ENCODE measurements at places on chromosomes 11 and 22.

GRCh38 chr11:61092908-61093763, 9.2 kb upstream of the CD5 start:
- no peak for DNase-seq

- peak; percentile 13 for DNase-seq
These were observed 9.8 kb downstream of the NRXN2 start for GRCh38 chr11:64713016-64713707.

DNA sequence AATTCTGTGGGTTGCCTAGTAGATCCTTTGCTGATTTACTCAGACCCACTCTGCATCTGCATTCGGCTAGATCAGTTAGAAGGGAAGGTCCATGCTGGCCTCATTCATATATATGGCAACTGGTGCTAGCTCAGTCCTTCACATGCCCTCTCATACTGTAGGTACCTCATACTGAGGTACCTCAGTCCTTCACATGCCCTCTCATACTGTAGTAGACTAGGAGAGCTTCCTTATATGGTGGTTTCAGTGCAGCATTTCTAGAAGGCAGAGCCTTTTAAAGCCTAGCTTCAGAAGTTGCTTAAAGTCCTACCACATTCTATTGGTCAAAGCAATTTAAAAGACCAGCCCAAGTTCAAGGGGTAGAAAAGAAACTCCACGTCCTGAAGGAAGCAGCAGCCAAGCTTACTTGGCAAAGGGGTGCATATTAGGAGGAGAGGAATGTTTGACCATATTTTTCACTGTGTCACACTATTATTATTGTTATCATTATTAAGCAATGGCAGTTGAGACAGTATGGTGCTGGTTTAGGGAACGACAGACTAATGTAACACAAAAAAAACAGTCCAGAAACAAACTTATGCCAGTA, 356.4 kb downstream of the DYNC2H1 start:
- no peak for DNase-seq

DNA sequence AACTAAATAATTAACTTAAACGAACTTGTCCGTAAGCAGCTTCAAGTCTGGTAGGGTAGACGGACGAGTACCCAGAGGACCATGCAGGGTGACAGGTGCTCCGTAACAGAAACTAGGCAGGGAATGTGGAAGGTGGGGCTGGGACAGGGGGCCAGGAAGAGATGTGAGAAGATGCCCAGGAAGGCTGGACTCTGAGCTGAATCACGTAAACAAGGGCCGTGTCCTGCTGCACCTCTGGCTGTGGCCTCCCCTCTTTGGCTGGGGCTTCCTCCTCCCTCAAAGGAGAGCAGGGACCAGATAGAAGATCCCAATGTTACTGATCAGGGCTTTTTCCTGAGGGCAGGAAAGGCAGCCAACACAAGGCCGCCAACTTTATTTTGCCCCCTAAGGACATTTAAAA, 47.9 kb downstream of the PACSIN2 start:
- DNase-seq: no peak

GRCh38 chr11:32302826-32303225, 132.5 kb downstream of the WT1 start:
- DNase-seq: no peak

- no peak for DNase-seq
These were observed at the start of gene CLCF1 for GRCh38 chr11:67372993-67373647. TSS of gene CLCF1 (minus strand) at chr11:67373598. CDS start at chr11:67373539, 59 bp downstream.

GRCh38 chr11:27307232-27307631, 55.8 kb downstream of the CCDC34 start:
- DNase-seq: no peak

GRCh38 chr11:130462101-130462885, 13.8 kb downstream of the ADAMTS15 start:
- no peak for DNase-seq

DNA sequence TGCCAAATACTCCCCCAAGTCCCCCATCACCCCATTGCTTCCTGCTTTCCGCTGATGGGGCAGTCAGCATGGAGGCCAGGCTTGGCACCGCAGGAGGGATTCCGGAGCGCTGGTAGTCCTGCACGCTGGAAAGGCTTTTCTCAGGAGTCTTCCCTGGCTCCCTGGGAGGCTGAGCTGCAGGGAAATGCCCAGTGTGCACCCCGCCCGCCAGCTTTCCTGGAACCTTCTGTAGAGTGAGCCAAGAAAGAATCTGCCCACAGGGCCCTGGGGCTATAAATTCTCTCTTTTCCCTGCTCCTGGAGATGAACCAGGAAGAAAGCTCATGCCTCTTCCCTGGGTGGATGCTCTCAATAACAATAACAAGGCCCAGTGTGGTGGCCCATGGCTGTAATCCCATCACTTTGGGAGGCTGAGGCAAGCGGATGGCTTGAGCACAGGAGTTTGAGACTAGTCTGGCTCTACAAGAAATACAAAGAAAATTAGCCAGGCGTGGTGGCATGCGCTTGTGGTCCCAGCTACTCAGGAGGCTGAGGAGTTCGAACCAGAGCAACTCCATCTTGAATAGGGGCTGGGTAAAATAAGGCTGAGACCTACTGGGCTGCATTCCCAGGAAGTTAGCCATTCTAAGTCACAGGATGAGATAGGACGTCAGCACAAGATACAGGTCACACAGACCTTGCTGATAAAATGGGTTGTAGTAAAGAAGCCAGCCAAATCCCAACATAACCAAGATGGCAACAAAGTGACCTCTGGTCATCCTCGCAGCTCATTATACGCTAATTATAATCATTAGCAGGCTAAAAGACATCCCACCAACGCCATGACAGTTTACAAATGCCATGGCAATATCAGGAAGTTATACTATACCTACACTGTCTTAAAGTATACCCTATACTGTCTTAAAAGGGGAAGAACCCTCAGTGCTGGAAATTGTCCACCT, 46.4 kb upstream of the FTH1 start:
- no peak for DNase-seq

DNA sequence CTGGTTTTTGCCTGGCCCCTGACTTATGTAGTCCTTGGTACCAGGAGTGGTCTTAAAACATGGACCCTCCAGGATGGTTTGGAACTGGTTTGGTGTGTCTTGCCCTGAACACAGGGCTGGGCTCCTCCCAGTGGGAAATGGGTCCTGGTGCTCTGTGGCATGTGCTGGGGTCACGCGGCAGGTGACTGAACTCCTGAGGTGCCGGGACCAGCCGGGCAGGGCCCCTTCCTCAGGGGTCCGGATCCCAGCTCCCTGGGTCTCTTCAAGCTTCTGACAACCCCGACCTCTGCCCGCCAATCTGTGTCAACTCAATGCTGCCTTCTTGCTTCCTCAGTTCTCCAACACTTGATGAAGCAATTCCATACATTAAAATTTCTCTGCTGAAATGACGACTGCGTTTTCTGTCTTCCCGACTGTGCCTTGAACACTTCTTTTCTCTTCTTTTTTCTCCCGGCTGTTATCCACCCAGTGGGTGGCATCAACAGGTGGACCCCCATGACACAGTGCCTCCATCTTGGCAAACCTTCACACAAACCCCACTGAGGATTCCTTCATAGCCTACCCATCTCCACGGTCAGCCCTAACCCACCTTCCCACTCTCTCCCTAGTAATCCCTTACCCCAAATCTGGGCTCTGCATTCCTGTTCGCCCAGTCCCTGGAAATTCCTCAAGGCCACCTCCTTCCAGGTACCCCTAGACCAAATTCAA, 4.4 kb downstream of the IFT27 start:
- no peak for DNase-seq

GRCh38 chr11:8020244-8020597, 33.1 kb downstream of the EIF3F start:
- DNase-seq: peak; percentile 49

GRCh38 chr22:24117942-24118341, 63.3 kb upstream of the SUSD2 start:
- DNase-seq: no peak

DNA sequence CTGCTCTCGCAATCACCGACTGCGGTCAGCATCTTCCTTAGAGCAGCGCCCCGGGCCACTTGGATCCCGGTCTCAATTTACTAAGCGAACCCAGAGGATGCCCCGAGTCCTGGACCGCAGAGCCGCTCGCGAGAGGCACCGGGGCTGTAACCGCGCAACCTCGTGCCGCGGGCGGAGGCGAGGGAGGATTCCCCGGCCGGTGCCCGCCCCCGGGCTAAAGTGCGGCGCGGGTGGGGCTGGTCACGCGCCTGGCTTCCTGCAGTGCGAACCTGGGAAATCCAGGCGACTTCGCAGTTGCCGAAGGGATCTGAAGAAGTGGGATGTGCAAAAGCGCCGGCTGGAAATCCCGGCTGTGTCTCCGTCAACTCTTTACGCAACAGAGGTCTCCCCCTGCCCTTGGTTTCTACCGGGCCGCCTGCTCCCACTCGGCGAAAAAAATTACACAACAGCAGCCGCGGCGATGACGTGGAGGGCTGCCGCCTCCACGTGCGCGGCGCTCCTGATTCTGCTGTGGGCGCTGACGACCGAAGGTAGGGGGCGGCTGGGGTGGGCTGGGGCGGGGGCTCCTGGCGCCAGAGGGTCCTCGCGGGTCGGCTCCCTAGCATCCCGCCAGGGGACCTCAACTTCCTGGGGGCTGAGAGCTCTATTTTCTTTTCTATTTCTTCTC, at the start of gene NCR3LG1:
Gene NCR3LG1 (plus strand): TSS at position 291 of the 667 bp plus-strand sequence. CDS start 170 bp downstream, at position 461.
- no peak for DNase-seq

GRCh38 chr22:23240639-23241389, 60.5 kb downstream of the BCR start:
- DNase-seq: no peak

- peak; percentile 94 for DNase-seq
These were observed 21.6 kb upstream of the C11orf96 start for GRCh38 chr11:43920598-43921419.

GRCh38 chr22:25028841-25029141, 76.3 kb downstream of the KIAA1671 start:
- no peak for DNase-seq

GRCh38 chr22:38035530-38035885, 21.7 kb upstream of the PICK1 start:
- peak; percentile 42 for DNase-seq

DNA sequence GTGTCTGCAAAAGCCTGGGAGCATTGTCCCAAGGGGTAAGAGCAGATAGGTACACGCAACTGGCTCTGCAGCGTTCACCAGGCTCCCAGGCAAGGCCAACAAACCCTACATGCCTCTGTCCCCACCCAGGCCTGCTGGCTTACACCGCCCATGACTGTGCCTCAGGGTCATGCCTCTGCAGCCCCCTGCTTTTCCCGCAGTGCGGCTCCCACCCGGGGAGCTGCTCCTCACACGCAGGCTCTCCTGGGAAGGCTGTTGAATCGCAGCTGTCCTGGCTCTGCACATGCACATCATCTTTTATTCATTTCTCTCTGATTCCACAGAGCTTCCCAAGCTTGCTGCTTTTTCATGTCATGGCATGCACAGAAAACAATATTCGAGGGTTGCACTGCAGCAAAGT, 29.2 kb upstream of the B3GAT1 start:
- DNase-seq: no peak

GRCh38 chr22:28241656-28242290, 322.7 kb upstream of the PITPNB start:
- DNase-seq: no peak

- no peak for DNase-seq
These were observed 26.2 kb upstream of the TP53AIP1 start for GRCh38 chr11:128968916-128969315.

DNA sequence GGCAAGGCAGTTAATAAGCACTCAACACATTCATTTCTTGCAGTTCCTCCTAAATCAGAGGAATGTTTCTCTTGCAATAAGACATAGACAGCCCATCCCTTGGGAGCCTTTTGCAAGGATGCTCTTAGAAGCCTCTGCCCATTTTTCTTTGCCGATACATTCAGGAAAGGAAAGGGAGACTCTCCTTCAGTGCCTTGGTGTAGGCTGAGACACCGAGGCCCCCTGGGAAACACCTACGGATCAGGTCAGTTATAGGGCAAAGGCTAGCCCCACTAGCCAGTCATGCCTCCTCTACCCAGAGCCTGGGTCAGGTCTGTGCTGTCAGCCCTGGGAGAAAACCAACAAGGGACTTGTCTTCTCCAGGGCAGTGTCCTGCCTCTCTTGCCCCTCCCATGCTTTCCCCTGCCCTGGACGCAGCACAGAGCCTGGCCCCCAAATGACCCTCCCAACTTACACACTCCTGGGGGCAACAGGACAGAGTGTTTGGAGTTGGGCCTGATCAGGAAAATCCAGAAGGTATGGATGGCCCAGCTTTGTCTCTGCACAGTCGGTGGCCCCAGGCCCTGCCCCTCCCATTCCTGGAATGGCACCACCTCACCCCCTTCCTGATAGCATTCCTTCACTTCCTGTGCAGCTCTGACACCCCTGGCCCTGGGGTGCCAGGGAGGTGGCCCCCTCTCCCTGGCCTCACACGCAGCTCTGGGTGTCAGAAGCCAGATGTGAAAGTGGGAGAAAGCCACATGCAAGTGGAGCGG, 18.3 kb downstream of the ANKK1 start:
- no peak for DNase-seq

- no peak for DNase-seq
These were observed 65.5 kb upstream of the CCND1 start for GRCh38 chr11:69575296-69576068.

DNA sequence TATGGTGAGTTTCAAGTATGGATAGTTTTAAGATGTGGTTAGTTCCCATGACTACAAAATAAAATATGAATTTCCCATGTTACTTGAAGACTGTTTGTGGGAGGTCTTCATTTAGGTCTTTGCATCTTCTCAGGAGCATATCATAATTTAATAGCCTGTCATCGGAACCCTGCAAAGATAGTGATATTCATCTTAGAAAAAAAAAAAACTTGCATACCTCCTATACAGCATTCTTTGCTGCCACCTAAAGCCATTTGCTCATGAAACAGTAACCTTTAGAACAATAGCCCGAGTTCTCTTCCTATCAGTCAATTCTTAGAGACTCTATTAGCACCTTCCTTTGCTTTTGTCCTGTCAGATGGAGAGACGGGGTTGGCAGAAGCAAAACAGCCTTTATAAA, 75.3 kb downstream of the ARFGAP2 start:
- no peak for DNase-seq

DNA sequence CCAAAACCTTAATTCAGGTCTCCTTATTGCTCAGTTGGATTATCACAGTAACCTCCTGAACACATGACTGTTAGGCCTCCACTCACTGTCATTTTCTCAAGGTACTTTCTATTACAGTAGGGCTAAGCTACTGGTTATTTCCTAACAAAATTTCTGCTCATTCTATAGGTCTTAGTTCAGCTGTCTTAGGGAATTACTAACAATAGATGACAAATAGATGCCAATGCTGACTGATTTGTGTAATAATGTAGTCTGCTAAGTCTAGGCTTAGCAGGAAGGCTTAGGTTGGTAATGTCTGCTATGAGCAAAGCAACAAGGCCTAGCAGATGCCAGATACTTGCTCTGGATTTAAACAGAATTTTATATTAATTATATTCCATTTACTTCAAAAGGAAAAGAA, 58.1 kb downstream of the RSF1 start:
- DNase-seq: no peak

DNA sequence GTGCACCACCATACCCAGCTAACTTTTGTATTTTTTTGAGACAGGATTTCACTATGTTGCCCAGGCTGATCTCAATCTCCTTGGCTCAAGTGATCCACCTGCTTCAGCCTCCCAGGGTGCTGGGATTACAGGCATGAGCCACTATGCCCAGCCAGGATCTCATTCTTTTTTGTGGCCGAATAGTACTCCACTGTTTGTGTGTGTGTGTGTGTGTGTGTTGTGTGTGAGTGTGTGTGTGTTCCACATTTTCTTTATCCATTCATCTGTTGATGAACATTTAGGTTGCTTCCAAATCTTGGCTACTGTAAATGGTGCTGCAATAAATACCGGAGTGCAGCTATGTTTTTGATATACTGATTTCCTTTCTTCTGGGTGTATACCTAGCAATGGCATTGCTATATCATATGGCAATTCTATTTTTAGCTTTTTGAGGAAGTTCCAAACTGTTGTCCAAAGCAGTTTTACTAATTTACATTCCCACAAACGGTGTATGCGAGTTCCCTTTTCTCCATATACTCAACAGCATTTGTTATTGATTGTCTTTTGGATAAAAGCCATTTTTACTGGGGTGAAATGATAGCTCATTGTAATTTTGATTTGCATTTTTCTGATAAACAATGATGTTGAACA, 105.4 kb downstream of the TTC28 start:
- DNase-seq: no peak
